ENCODE measurements at places on chromosomes 2 and 18.
A peak's percentile ranks its signal among the peaks of the same experiment; 100 is the strongest.

- no peak for DNase-seq
Measured at GRCh38 chr18:64097497-64097896, 51.4 kb downstream of the LINC00305 start.

DNA sequence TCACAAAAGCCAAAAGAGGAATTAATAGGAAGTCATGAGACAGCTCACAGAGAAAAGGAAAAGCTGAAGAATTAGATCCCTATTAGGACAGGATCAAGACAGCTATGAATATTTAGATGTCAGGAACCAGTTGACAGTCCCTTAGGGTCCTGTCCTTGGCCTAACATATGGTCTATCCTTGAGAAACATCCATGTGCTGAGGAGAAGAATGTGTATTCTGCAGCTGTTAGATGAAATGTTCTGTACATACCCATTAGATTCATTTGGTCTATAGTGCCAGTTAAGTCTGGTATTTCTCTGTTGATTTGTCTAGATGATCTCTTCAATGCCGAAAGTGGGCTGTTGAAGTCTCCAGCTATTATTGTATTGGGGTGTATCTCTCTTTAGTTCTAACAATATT is 37.6 kb upstream of the SLC40A1 start:
- no peak for DNase-seq

GRCh38 chr2:26855466-26855865 is 7.5 kb downstream of the DPYSL5 start:
- no peak for DNase-seq

DNA sequence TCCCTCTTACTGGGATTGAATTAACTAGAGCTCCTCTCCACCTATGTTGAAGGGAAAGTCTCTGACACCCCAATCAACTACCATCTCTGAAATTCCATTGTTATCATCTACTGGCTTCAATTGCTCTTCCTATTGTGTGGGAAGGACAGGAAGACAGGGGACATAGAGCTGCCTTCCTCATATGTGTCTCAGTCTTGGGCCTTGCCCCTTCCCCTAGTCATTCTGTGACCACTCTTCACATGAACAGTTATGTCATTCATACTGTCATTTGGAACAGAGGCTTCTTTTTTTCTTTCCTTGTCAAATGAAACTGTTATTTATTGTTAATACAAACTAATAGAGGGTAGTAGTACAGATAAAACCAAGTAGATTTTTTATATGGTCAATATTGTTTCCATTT is 69.6 kb upstream of the EMILIN2 start:
- no peak for DNase-seq

GRCh38 chr18:28248653-28249052 is 71.7 kb upstream of the CDH2 start:
- DNase-seq = no peak

DNA sequence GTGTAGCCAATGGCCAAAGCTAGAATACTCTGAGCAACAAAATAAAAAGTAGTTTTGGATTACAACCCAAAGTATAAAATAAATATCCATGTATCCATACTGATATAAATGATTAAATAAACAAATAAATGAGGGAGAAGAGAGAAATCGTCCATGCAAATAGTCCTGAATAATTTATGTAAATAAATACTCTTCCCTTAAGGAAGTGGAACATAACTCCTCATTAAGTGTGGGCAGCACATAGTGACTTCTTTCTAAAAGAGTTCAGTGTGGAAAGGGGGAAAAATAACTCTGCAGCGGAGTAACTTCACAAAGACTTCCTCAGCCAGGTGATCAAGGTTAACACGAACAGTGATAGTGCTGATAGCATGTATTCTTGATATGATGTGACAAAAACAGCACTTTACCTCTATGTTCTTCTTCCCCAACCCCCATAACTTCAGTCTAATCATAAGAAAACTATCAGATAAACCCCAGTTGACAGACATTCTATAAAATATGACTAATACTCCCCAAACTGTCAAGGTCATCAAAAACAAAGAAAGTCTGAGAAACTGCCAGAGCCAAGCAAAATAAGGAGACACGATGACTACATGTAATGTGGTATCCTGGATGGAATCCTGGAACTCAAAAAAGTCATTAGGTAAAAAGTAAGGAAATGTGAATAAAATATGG is 30.7 kb downstream of the METTL8 start:
- no peak for DNase-seq

- no peak for DNase-seq
Measured at GRCh38 chr2:171882089-171882769, 11.8 kb downstream of the SLC25A12 start.

DNA sequence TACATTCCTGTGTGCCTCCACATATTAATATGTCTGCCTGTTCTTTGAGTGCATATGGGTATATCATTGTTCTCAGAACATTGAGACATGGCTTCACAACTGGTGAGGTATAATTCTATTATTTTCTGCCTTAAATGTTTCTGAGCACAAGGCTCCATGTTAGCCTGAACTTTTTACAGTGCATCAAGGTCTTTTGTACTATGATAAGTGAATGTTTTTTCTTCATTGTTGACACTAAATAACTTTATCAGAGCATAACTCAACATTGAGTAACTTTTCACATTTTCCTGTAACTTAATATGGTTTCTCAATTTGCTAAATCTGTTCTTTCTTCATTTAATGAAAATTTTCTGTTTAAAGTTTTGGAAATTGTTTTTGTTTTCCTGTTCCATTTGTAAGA is 262.9 kb downstream of the HNMT start:
- no peak for DNase-seq

DNA sequence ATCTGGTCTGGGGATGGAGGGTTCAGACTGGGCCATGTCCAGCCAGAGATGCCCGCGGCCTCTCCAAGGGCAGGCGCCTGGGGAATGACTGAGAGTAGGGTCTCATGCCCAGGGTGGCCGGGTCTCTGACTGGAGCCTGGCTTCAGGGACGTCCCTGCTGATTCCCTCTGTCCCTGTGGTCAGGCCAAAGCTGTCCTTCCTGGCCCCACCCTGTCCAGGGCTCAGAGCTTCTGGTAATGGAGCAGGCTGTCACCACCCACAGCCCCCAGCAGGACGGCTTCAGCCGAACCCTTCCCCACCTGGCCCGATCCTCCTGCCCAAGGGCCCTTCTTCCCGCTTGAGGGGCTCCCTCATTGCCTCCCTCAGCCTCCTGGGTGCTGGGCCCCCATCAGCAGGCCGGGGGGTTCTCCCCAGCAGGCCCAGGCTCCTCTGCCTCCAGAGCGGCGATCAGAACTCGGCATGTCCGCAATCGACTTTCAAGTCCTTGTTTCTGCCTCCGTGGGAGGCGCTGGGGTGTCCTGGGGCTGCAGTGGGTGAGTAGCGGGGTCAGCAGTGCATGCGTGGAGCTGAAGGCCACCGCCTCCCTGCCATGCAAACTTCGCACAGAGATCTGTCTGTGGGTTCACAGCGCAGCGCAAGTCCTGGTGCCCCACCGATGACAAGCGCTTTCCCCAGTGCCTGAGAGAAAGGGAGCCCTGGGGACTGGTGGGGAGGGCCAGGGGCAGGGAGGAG is 18.3 kb downstream of the RAMP1 start:
- no peak for DNase-seq

GRCh38 chr2:79887747-79888374 is 375.0 kb downstream of the CTNNA2 start:
- no peak for DNase-seq

DNA sequence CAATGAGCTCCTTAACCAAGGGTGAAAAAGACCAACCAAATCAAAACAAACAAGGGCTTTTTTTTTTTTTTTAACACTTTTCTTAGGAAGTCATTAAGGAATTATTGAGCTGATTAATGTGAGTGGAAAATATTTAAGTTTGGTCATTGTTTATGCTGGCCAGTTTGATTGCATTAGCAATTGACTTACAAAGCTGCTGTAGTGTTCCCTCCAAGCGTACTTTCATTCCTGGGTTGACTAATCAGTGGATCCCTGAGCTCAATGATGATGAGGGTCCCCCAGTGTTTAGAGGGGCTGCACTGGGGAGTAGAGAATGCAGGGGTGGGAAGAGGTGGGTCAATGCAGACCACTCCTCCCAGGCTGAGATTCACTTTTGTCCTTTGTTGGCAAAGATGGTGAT is 119.3 kb downstream of the PRKCE start:
- no peak for DNase-seq

DNA sequence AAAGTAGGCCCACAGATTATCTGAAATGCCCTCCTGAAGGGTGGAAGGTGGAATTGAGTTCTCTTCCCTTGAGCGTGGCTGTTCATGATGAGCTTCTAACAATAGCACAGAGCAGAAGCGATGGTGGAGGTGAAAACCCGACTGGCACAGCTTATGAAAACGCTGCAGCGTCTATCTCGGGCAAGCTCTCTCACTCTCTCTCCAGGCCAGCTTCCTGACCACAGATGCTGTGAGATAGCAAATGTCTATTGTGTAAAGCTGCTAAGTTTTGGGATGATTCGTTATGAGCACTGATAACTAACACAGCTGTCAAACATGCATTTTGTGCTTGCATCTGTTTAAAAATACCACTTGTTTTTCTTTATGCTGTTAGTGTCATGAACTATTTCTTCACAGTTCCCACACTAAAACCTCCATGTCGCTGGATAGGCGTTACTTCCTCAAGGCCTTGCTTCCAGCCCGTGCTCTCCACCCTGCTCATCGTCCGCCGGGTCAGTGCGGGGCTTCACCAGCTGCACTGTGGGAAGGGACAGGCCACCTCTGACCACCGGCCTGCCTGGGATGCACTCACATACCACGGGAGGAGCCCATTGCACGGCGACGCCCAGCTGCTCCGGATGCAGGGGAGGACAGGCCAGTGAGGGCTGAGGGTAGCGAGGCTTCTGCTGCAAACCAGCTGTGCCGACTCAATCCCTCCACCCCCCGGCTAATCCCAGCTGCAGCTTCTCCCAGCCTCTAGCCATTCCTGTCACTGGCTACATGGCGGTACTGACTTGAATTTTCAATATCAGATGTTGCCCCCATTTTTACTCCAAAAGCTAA is 60.0 kb upstream of the OTOS start:
- peak; percentile 44 for DNase-seq

GRCh38 chr18:58438958-58439300 is 190.0 kb downstream of the ALPK2 start:
- no peak for DNase-seq

DNA sequence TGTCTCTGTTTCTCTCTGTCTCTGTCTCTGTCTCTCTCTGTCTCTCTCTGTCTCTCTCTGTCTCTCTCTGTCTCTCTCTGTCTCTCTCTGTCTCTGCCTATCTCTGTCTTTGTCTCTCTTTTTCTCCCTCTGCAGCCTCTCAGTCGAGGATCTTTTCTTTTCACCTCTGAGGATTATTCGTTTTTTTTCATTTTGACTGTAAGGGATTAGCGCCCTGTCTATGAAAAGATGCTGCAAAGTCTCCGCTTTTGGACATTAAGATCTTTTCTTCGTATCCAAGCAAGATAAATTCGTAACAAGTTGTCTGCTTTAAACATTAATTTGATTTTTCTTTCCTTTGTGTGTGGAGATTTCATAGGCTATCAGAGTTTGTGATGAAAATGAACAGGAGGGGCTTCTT is 191.2 kb upstream of the TPO start:
- DNase-seq = no peak

Data from Peyer's patch (tissue), 4 donors.